Stimulated activated CD4-positive, alpha-beta T cell treated with anti-CD3 and anti-CD28 coated beads, Interleukin-15, amount 100 ng/mL, for 1 hour (primary cell): ENCODE measurements at places on chromosomes 6 and 20.

DNA sequence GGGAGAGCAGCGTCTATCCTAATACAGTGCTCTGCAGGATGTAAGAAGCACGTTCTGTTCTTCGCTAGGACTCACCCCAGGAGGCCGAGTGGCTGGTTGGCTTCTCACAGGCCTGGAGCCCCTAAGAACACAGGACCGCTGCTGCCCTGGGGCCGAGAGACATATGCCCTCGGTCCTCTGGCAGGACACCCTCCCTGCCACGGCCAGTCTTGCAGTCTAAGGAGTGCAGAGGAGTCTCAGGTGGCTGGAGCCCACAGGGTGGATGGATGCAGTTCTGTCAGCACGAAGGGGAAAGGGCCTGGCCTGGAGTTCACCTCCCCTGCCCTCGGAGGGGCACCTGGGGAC lies 96.5 kb downstream of the SMOC2 start:
- DNase-seq, result no peak

DNA sequence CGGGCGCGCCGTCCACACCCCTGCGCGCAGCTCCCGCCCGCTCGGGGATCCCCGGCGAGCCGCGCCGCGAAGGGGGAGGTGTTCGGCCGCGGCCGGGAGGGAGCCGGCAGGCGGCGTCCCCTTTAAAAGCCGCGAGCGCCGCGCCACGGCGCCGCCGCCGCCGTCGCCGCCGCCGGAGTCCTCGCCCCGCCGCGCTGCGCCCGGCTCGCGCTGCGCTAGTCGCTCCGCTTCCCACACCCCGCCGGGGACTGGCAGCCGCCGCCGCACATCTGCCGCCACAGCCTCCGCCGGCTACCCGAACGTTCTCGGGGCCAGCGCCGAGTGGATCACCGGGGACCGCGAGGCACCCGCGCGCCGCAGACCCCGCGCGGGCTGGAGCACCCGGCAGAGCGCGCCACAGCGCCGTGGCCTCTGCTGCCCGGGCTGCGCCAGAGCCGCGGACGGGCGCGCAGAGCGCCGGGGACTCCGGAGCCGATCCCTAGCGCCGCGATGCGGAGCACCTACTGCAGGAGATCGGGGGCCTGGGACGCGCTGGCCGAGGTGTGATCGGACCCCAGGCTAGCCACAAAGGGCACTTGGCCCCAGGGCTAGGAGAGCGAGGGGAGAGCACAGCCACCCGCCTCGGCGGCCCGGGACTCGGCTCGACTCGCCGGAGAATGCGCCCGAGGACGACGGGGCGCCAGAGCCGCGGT lies at the start of gene BMP2:
Gene BMP2 (plus strand): TSS at position 151 of the 692 bp plus-strand sequence. CDS start 2,441 bp downstream, outside the sequence.
- no peak for DNase-seq

GRCh38 chr6:4888841-4889240 lies 112.6 kb downstream of the CDYL start:
- no peak for DNase-seq

GRCh38 chr6:27847706-27848105 lies 64.5 kb downstream of the OR2B2 start:
- DNase-seq, result no peak

- no peak for DNase-seq
These were observed 62.7 kb upstream of the ELOVL5 start for GRCh38 chr6:53411451-53411850.

- DNase-seq, result no peak
These were observed 27.8 kb downstream of the FOXP4 start for GRCh38 chr6:41573985-41574384.

DNA sequence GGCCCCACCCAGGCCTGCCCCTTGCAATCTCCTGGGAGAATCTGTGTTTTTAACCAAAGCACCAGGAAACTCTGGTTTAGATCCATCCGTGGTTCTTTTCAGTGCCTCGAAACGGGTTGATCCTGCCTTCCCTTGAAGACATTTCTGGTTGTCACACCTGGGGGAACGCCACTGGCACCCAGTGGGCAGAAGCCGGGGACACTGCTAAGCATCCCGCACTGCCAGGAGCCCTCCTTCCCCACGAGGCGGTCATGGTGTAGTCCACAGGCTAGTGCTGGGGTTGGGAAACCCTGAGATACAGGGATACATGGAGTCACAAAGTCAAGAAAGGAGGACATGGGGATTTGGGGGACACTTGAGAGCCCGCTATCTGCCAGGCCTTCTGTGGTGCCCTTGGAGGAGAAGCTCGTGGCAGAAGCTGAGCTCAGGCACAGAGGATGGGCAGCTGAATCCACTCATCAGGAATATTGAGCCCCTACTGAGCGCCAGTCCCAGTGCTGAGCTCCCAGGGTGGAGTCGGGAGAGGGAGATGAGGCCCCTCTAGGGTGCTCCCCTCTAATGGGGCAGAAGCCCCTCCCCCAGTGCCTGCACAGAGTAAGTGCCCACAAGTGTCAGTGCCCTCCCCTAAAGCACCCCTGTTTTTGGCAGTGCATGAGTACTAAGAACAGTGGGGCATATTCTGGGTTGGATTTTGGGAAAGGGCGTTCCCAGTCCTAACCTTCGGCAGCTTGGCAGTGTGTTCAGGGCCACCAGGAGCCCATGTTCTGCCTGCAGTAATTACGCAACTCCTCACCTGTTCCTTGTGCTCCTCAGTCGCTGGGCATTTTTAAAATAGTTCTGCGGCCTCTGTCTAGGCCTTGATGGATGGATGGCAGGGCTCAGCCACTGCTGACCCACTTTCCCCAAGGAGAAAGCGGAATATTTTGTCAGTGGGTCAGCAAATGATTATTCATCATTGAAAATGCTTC lies 25.6 kb upstream of the PHACTR3 start:
- no peak for DNase-seq

DNA sequence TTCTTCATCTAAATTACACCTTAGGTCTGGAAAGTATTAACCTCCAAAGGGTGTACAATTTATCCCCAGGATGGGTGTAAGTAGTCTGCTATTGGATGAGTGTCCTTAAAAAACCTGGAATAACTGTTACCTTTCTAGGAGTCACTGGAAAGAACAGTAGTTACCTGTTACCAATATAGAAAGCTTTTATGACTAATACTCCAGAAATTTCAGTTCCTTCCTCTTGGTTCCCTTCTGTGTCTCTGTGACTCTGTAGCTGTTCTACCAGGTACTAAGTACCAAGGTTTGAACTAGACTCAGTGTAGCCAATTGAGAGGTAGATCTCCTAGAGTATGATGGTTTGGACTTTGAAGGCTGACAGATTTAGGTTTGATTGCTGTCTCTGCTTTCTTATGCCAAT lies 47.0 kb upstream of the TBX18 start:
- no peak for DNase-seq

- no peak for DNase-seq
These were observed 5.5 kb downstream of the SNRPB start for GRCh38 chr20:2465100-2465499.

GRCh38 chr6:117303323-117303722 lies 38.0 kb downstream of the VGLL2 start:
- no peak for DNase-seq

GRCh38 chr6:128256095-128256494 lies 264.3 kb downstream of the PTPRK start:
- no peak for DNase-seq

- no peak for DNase-seq
These were observed 78.3 kb upstream of the OPRM1 start for GRCh38 chr6:153960741-153961140.
